ENCODE measurements at places on chromosomes 16 and 17.
A peak's percentile ranks its signal among the peaks of the same experiment; 100 is the strongest.

DNA sequence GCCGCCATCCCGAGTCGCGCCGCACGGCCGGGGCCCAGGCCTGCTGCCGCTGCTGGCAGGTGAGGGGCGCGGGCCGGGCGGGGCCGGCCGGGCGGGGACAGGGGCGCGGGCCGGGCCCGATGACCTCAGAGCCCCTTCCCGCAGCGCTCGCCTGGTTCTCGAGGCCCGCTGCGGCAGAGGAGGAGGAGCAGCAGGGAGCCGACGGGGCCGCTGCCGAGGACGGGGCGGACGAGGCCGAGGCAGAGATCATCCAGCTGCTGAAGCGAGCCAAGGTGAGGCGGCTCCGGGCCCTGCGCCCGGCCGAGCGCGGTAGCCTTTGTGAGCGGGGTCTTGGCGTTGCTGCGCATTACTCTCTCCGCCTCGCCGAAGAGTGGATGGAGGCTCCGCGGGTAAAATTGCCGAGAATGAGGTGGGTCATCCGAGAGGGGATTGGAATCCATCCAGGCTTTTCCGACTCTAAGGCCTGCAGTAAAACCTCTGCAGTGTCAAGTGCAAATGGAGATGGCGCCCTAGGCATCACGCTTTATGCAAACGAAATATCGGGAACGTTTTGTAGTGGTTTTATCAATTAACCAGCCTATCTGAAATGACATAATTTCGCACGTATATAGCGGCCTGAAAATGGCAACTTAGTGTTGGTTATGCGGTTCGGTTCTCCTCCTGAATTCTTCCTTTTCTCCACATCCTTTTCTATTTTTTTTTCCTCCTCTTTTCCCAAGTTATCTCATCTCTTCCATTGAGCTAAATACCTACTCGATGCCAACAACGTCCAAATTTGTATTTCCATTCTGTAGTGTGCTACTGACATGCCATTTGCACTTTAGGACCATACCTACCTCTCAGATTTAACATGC is 577 bp downstream of the TTC19 start:
- DNase-seq, result peak; percentile 7

GRCh38 chr17:79191270-79191934 is 116.8 kb downstream of the ENGASE start:
- DNase-seq, result no peak

GRCh38 chr16:8847145-8847544 is 21.7 kb downstream of the CARHSP1 start:
- DNase-seq, result no peak

GRCh38 chr16:31501226-31501965 is 6.8 kb downstream of the RUSF1 start:
- DNase-seq, result no peak

DNA sequence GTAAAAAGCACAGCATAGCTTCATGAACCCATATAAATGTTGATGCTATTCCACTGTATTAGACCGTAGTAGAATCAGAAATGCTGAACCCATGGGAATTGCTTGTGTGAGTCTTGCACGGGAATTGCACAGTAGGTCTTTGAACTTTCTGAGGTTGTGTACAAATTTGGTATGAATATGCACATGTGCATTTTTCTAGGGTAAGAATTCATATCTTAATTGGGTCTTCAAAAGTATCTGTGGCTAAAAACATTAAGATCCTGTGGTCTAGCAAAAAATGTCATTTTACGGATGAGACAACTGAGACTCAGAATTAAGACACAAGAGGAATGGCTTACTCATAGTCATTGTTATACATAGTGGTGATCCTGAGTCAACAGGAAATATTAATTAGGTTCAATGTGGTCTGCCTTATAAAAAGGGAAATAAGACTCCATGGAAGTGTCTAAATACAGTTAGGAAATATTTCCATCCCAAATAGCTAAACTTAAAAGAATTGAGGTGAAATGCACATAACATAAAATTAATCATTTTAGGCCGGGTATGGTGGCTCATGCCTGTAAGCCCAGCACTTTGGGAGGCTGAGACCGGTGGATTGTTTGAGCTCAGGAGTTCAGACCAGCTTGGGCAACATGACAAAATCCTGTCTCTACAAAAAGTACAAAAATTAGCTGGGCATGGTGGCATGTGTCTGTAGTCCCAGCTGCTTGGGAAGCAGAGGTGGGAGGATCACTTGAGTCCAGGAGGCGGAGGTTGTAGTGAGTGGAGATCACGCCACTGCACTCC is 22.8 kb downstream of the TAOK1 start:
- no peak for DNase-seq

GRCh38 chr16:19666477-19666876 is 51.5 kb downstream of the KNOP1 start:
- no peak for DNase-seq

- no peak for DNase-seq
These were observed 9.0 kb upstream of the G6PC1 start for GRCh38 chr17:42891539-42892152.

- DNase-seq, result no peak
These were observed at the start of gene TMC8 for GRCh38 chr17:78130437-78131101. Gene TMC8, plus strand, starts transcription at chr17:78130771. Its CDS starts 818 bp downstream, at chr17:78131589.

DNA sequence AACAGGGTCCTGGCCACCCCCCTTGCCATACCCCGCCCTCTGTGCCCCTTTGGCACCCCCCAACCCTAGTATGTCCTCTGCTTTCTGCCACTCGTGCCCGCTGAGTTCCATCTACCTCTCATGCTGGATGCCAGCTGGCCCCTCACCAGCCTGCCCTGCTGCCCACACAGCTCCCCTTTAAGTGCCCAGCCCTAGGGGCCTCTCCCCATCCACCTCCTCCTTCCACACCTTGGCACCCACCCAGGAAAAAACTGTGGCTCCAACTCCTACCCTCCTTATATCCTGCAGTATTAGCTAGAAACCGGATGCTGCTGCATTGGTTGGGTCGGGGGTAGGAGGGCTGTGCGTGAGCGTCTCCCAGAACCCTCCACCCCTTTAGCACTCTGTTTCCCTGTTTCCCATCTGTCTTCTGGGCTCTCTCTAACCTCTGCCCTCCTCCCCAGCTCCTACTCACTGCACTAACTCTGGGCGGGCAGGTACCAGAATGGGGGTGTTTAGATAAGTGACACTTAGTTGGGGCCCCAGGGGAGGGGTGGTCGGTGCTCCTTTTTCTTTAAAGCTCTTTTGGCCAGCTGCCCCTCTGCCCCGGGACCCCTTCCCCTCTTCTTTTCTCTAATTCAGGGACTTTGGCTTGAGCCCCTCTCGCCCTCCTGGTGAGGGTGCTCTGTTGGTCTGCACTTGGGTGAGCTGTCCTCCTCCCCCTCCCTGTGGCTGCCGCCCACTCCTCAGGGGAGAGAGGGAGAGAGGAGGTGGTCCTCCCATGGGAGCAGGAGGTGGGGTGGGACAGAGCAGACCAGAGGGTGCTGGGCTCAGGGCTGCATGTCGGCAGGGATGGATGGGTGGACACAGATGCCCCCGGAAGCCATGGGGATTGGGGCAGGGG is 9.9 kb downstream of the NR1D1 start:
- no peak for DNase-seq
